ENCODE measurements at places on chromosomes 6 and 20.

- DNase-seq = no peak
These were observed 52.3 kb upstream of the UTRN start for GRCh38 chr6:144232832-144233230.

DNA sequence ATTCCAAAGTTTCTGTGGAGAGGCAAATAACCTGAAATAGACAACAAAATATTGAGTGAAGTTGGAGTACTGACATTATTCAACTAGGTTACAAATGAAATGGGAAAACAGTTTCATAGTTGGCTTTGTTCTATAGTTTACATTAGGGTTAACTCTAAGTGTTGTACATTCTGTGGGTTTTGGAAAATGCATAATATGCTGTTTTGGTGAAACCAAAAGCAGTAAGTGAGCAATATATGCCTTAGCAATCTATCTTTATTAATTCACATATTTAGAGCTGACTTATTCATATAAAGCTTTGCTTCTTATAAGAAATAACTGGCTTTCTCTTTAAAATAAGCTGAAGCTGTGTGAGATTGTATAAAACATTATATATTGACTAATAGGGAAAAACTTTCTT is 157.5 kb upstream of the AHI1 start:
- no peak for DNase-seq

GRCh38 chr6:56458324-56458884 is 184.3 kb downstream of the DST start:
- no peak for DNase-seq

- DNase-seq = peak; percentile 82
These were observed 165.6 kb downstream of the KCNQ5 start for GRCh38 chr6:72787391-72788031.

DNA sequence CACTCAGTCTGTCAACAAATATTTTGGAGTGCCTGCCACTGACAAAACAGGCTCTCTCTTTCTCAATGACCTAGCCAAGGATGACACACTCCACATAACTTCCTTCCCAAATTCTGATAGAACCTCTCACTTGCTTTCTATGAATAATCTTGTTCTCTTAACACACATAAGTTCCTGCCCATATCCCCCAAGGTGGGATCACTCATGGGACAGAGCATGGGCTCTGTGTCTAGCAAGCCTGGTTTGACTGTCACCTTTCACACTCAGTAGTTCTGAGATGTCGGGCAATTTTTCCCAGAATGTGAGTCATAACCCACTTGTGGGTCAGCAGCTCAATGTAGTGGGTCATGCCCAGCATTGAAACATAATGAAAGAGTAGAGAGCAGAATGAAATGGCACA is 78.1 kb downstream of the LRFN2 start:
- DNase-seq = no peak

DNA sequence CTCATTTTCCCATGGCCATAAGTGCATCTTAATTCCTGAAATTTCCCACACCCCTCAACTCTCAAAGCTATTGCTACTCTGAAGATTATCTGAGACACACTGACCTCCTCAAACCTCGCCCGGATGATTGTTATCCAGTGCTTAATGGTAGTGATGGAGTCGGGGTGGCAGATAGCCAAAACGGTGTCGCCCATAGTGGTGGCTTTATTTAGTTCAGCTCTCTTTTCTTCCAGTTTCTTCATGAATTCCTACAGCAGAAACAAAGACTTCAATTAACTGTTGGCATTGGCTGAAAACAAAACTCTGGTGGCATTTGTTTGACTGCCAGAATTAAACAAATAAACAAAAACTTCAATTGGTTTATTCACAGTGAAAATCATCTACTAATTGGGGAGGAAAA is 165.4 kb downstream of the DST start:
- no peak for DNase-seq

GRCh38 chr20:23754731-23755130 is 4.0 kb upstream of the CST1 start:
- DNase-seq = no peak

- no peak for DNase-seq
These were observed 324.7 kb upstream of the JARID2 start for GRCh38 chr6:14921170-14921569.

GRCh38 chr20:62606551-62607201 is 35.6 kb upstream of the SLCO4A1 start:
- DNase-seq = no peak

DNA sequence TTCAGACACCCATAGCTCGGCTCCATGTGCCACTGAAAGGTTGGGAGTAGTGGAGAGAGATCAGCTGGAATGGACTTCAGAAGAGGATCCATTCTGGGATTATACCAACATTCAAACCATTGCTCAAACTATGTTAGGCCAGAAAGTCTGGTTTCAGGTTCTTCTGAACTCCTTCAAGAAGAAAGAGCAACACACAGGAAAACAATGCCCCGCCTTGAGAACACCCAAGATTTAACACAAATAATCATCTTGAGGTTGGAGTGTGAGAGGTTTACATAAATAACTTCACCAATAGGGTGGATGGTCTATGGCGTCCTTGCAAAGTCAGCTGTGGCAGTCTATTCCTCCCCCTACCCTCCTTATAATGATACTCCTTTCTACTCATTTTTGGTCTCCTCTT is 211.6 kb upstream of the SUPT3H start:
- no peak for DNase-seq

GRCh38 chr20:60584221-60584620 is 626.0 kb downstream of the CDH26 start:
- DNase-seq = no peak

DNA sequence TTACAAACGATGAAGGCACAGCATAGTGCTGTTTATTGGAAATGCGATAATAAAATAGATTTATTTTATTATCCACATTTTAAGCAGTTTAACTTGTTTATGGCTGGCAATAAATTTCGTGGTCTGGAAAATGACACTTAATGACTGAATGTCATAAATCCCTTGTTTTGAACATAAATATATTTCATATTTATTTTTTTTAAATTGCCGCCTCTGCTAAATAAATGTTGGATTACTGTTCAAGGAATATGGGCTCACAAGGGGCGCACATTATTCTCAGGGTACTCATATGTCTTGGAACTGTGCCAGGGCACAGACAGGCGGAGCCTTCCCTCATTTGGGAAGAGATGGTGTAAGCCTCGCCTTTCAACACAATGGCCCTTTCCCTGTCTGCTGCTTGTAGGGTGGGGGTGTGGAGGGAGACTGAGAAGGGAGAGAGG is 134.3 kb downstream of the PXDC1 start:
- no peak for DNase-seq

GRCh38 chr6:100078509-100078908 is 84.5 kb upstream of the MCHR2 start:
- DNase-seq = no peak

- DNase-seq = no peak
These were observed 263.0 kb downstream of the FOXC1 start for GRCh38 chr6:1872649-1873131.

DNA sequence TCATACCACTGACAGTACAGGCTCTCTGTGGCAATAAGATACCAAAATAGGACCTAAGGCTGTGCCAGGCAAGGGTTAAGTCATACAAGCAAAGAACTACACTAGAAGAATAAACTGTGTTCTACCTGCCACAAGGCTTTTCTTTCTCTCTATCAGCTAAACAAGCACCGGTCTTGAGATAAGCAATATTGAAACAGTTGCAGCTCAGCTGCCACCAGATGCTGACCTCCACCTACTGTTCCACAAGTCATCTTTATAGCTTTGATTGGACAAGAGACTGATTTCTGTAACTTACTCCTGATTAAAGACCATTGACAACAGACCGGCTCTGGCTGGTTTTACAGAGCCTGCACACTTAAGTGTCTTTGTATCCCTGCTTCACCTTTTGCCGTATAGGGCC is 24.1 kb downstream of the SCP2D1 start:
- no peak for DNase-seq

- no peak for DNase-seq
These were observed 952 bp upstream of the TAAR6 start for GRCh38 chr6:132569170-132569569.

DNA sequence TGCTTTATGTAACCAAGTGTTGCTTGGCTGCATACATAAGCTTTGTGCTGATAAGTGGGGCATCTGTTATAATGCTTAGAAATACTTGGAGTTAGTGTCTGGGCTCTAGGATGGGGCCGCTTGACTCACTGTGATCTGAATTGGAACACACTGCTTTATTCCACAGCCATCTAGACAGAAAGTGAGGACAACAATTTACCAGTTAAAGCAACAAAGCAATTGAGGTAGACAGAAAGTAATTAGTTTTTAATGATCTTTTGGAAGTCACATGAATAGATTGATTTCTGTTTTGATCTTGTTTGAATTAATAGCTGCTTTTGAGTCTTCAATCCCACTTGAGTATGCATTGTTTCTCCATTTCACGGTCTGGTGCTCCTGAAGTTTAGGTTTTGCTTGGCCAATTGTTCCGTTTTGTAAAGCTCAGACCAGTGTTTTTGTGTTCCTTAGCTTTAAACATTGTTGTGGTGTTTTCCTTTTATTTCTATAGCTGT is 157.5 kb downstream of the TRMT11 start:
- DNase-seq = no peak

- DNase-seq = no peak
These were observed 622.6 kb downstream of the EPM2A start for GRCh38 chr6:145112711-145113148.

DNA sequence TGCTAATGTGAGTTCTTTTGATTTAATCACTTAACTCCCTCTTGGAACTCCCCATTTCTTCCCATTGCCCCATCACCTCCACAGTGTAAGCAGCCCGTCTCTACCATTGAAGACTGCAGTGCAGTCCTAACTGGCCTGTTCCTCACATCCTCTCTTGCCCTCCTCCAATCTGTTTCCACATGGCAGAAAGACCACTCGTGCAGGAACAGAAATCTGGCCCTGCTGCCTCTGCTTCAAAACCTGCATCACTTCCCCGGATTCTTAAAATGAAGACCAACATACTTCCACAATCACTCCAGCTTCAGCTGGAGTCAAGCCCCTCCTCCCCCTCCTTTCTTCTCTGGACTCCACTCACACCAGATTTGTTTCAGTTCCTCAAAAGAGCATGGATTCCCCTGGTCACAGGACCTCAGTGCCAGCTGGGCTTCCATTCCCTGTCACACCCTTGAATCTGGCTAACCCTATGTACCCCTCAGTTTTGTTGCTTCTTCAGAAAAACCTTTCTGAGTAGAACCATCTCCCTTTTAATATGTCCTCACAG is 802.3 kb downstream of the MAFB start:
- DNase-seq = no peak

DNA sequence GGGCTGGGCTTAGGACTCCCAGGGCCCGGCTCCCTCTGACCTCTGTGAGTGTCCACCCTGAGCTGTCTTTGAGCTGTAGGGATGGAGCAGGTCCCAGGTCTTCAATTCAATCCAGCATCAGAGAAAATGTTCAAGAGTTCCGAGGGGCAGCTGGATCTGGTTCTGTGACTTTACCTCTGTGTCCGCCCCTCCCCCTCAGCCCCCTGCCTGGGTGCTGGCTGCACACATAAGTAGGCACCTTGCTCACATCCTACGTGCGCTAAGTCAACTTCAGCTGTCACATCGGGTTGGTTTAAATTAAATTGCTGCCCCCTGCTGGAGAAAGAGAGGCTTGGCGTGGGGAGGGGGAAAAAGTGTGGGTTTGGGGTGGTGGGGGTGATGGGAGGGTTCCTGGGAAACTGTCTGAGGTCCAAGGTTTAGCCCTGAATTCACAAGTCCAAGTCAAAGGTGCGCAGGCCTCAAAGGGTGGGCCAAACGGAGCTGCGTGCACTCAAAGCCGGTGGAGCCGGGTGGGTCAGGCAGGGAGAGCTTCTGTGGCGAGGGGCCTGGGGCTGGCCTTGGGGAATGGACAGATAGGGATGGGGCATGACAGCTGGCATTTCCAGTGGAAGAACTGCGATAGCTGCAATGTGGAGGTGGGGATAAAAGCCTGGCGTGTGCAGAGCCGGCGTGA is 3.0 kb downstream of the WFDC5 start:
- DNase-seq = no peak

- DNase-seq = no peak
These were observed 59.6 kb downstream of the LINC00237 start for GRCh38 chr20:21046413-21047070.

DNA sequence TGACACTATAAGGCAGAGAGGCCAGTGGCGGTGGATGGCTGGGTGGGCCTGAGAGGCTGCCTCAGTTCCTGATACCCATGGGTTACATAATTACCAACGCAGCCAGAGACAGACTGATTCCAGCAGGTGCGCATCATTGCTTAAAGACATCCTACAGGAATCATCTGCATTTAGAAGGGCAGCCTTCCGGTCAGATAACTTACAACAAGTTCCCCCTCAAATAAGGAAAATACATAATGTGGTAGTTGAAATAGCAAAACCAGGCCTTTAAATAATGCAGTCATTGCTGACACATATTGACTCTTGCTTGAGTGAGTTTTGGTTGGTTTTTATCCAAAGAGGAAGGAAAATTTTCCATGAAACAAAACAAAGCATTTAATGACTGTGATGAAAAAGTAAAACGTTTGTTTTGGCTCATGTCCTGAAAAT is 81.9 kb downstream of the SIM1 start:
- DNase-seq = no peak

DNA sequence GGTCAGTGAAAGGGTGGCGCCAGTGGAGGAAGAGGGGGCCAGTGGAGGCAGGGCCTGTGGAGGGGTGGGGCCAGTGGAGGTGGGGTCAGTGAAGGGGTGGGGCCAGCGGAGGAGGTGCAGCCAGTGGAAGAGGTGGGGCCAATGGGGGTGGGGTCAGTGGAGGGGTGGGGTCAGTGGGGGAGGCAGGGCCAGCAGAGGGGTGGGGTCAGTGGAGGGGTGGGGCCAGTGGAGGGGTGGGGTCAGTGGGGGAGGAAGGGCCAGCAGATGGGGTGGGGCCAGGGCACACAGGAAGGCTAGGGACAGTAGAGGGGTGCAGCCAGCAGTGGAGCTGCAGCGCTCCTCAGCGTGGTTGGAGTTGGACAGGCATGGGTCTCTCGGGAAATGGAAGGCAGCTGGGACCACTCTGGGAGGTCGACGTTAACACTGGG is 18.7 kb downstream of the ADRM1 start:
- no peak for DNase-seq

DNA sequence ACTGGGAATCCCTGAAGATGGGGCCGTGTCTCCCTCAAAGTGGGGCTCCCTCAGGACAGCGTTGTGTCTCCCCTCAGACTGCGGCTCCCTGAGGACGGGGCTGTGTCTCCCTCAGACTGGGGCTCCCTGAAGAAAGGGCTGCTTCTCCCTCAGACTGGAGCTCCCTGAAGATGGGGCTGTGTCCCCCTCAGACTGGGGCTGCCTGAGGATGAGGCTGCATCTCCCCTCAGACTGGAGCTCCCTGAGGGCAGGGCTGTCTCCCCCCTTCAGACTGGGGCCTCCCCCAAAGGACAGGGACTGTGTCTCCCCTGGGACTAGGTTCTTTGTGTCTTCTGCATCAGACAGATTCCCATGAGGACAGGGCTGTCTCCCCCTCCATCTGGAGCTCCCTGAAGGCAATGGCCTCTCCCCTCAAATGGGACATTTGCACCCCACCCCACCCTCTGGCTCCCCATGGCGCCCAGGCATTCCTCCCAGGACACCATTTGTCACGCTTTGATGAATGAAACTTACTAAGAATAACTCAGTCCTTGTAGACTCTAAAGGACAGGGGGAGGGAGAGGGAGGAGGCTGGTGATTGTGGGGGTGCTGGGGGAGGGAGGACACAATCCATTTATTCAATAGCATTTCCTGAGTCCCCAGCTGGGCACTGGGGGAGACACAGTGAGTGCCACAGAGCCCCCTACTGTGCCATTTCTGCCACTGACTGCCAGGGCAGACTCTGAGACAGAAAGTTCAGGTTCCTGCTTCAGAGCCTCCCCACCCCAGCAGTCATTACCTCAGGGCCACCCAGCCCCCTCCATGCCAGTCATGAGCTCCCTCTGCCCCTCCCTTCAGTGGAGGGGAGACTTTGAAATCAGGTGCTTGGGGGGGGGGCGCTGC is 122.4 kb downstream of the MRPL14 start:
- no peak for DNase-seq

- DNase-seq = peak; percentile 74
These were observed 514.3 kb upstream of the ID4 start for GRCh38 chr6:19322691-19323485.

Measured in fibroblast of skin of left biceps (primary cell).